Adipocyte (in vitro differentiated cells): ENCODE measurements at places on chromosomes 11 and 22.

- DNase-seq, result no peak
Measured at GRCh38 chr11:119052163-119052814, 4.7 kb downstream of the HYOU1 start.

DNA sequence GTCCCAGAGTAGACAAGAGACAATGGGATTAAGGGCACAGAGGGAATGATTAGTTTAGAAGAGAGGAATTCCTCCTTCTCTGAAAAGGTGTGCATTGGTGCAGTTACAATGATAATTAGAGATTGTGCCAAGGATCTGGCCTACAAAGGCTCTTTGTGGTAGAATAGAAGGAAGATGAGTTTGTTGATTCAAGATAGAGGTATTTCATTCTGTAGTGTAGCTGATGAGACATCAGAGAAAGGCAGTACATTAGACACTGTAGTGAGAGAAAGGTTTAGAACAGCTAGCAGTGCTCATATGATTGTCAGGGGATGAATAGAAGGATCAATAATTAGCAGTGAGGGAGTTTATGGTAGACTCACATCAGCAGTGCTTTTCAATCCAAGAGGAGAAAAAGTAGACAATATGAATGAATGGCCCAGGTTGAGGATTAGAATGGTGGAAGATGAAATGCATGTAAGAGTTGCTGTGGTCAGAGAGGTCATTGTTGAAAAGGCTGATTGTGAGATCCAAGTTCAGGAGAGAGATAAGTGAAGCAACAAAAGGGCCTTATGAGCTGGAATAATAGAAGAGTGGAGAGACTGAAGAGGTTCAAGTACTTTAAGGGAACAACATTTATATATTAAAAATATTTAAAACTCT lies 28.9 kb downstream of the SIK2 start:
- no peak for DNase-seq

DNA sequence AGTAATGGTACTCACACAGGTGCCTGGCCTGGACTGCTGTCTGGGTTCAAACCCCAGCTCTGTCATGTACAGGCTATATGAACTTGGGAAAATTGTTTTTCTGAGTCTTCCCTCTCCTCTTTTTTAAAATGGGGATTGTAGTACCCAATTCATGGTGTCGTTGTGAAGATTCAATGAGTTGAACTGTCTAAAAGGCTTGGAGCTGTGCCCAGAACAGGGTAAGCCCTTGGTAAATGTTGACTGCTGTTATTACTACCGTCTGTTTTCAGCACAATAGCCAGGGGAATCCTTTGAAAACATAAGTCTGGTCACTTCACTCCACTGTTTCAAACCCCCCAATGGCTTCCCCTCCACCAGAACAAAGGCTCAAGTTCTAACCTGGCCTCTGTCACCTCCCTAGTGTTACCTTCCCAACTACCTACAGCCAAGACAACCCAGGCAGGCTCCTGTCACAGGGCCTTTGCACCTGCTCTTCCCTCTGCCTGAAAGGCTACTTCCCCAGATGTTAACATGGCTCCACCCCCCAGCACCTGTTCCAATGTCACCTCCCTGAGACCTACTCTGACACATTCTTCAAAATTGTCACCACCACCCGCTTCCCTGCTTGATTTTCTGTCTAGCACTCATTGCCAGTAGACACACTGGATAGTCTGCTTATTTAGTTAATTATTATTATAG lies 152.8 kb downstream of the CHST1 start:
- no peak for DNase-seq

- DNase-seq, result no peak
Measured at GRCh38 chr22:33341611-33342010, 283.4 kb upstream of the SYN3 start.

DNA sequence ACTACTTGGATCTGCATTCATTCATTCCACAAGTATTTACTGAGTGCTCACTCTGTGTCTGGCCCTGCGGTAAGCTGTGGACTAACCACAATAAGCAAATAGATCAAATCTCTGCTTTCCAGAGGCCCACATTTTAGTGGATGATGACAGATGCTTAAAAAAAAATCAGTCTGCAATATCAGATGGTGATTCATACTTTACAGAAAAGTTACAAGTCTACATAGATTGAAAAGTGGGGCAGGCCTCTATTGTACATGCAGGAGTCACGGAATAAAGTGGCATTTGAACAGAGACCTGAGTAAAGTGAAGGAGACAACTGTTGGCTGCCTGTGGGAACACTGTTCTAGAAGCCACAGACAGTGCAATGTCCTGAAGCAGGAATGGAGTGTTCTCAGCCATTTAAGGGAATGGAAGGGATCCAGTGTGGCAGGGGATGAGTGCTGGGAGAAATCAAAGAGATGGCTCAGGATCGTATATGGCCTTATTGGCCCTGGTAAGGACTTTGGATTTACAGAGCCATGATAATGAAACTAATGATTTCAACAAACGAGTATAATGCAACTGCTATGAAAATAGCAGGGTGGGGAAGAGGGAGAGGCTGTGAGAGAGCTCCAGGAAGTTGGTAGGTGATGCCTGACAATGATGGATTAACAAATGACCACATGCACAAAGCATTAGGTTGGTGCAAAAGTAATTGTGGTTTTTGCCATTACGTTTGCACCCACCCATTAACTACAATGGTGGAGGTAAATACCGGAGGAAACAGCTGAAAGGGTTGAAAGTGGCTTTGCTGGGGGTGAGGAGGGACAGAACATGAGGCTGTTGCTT lies 31.1 kb downstream of the TMEM45B start:
- DNase-seq, result peak; percentile 94
